Central memory CD4-positive, alpha-beta T cell (primary cell): ENCODE measurements at places on chromosomes 12 and 14.

DNA sequence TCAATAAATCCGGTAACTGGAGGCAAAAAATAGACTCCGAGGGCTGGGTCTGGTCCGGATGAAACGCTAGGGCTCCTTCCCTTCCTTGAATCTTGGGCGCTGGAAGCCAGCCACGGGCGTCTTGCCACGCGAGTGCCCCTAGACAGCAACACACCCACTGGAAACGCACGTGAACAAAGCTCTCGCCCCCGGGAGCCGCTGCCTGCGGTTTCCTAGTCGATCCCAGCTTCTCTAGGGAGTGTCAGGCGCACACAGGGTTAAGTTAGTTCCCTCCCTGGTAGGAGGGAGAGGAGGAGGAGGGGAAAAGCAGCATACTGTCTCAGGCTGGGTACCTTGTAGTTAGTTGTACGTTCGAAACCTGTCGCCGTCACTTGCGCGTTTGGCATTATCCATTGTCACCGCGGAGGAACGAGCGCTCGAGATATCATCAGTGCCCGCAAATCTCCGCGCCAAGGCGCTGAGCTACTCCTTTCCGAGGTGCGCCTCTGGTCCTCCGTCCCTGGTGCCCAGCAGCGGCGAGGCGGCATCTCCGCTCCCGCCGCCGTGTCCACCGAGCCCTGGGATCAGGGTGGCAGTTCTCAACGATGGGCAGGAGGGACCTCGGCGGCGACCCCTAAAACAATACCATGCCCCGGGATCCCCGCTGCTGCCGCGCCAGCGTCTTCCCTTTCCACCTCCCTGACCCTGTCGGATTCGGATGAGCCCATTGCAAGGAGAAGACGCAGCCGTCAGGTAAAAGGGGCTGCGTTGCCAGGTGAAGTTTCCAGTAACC lies at the start of gene FLRT2:
Gene FLRT2, plus strand, starts transcription at position 342 of the 772 bp plus-strand sequence. CDS start 91,371 bp downstream, outside the sequence.
- no peak for DNase-seq

DNA sequence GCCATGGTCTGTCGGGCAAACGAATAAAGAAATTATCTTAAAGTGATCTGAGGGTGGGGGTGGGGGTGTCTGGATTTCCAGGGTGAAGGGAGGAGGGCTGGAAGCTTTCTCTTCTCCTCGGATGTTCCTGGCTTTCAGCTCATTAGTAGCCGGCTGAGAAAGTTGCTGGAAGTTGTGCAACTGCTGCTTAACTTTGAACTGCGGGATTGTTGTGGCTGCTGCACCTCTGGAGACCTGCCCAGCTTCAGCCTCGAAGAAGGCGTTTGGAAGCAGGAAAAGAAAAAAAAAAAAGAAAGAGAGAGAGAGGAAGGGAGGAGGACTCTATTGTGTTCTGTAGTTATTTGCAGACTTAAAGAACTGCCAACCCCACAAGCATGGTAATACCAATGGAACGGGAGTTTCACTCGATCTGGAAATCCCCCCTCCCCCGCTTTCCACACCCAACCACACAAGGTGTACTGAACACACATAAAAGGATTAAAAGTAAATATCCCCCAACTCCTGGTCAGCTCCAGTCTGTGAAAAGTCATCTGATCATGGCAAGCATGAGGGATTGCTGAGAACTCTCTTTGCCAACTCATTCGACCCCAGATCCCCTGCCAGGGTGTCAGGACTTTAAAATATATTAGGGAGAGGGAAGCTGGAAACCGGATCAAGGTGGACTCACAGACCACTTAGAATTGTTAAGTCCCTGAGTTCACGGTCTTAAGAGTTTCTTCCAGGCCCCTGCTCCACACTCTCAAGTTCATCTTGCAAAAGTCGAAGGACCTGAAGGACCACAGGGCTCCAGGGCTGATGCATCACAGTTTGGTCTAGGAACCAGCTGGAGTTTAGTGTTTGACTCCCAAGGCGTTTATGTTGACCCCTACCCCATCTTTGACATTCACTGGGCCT lies at the start of gene RASSF9:
Gene RASSF9, minus strand, starts transcription at position 213 of the 894 bp plus-strand sequence. Its CDS starts 208 bp downstream, at position 5.
- no peak for DNase-seq

GRCh38 chr12:14664434-14665023 lies 31.9 kb downstream of the GUCY2C start:
- DNase-seq, result peak; percentile 46

DNA sequence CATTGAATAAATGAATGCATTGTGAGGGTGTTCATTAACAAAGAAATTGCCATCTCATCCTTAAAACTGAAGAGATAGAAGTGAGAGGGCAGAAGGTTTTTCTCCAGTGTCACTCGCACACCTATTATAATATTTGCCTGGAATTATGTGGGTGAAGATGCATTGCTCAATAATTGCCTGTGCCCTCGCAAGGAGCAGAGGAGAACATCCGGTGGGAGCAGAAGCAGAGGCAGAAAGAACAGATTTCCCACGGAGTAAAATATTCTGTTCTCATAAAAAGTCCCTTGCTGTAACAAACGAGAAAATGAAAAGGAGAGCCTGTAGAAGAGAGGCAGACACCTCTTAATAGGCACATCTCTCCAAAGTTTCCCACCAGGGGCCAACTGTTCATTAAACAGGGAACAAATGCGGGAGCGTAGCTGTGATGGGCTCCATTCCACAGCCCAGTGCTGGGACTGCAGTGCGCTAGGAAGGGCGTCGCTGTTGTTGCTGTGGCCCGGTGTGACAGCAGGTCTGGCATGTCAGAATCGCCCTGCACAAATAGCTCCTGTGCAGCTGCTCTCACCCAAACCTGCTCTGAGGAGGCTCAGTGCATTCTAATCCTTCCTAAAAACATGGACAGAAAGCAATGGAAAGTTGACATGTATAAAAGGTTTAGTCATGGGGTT lies 359.8 kb downstream of the APAF1 start:
- DNase-seq, result no peak

- no peak for DNase-seq
Measured at GRCh38 chr12:108090107-108090899, 38.8 kb upstream of the WSCD2 start.

GRCh38 chr14:105292826-105293711 lies 7.7 kb downstream of the BRF1 start:
- DNase-seq, result no peak

GRCh38 chr14:59905188-59905587 lies 14.8 kb upstream of the LRRC9 start:
- DNase-seq, result no peak

DNA sequence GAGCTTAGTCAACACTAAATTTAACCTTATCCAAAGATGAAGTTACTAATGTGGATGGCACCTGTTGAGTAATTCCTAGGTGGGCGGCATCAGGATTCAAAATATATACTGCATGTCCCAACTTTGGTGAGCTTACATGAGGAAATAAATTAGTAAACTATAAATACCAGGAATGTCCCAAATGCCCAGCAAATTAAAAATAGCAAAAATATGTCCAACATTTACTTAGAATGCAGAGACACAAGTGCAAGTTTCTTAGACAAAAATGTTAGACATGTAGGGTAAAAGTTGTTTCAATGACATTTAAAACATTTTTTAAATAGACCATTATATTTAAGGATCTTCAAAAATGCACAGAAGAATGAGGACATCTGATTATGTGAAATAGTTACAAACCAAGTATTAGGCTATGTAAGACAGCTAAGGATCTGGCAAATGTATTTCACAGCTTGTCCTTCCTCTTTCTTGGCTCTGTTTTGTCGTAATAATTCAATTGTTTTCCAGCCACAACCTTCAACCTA lies 115.9 kb downstream of the NAV3 start:
- no peak for DNase-seq

- no peak for DNase-seq
Measured at GRCh38 chr12:102351322-102351721, 129.0 kb downstream of the IGF1 start.

GRCh38 chr14:99240627-99241324 lies 31.2 kb downstream of the BCL11B start:
- no peak for DNase-seq

- DNase-seq, result no peak
Measured at GRCh38 chr12:82187011-82187410, 171.2 kb downstream of the CCDC59 start.

DNA sequence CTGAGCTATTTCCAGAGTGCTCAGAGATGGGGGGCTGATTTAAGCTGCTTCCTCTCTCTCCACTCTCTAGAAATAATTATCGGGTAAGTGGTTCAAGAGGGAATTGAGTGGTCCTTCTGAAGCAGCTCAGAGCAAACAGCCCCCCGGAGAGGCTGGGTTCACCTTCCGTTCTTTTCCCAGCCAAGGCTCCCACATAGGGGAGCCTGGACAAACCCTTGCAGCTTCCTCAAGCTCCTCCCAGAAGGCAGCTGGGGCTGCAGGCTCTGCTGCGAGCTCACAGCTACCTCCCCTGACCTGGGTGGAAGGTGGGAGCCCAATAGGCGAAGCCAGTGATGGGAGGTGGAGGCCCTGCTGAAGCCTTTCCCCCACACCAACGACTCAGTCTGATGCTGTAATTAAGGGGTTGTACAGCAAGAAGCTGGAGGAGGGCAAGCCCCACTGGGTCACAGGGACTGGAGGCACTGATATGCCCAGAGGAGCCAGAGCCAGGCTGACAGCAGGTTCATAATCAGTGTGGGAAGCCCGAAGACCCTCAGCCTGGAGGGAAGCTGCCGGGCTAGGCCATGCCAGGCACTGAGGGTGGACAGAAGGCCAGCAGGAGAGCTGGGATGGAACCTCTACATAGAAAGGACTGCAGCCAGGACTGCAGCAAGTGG lies 52.4 kb downstream of the ARL6IP4 start:
- no peak for DNase-seq

DNA sequence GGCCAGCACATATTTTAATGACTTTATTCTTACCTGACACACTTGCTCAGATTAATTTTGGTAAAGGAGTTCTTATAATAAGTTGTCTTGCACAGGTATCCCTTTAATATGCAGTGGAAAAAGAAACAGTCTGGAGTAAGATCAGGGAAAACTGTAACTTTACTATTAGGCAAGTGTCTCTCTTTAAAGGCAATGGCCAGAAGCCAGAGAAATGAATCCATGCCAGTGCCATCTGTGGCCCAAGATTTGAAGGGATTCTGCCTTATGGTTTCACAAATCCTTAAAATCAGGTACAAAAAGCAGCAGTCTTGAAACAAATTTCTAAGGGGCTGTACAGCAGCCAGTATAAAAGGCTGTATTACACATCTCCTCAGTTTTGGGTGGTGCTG lies 22.4 kb downstream of the NFYB start:
- DNase-seq, result no peak

DNA sequence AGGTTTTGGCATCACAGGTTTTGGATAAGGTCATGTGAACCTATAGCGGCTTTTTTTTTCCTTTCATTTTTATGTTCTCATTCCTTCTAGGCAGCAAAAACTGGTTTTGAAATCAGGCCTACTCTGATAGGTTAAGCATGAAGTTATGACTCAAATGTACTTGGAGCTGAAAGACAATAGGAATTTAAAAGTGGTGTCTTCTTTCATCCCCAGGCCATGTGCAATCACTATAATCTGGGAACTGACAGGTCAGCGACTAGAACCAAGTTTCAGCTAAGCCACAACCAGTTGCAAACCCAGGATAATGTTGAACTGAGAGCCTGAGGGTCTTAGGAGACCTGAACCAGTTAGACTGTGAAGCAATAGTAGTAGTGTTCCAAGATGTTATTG lies 74.3 kb downstream of the ANO6 start:
- no peak for DNase-seq

GRCh38 chr14:98731701-98732100 lies 540.3 kb downstream of the BCL11B start:
- DNase-seq, result no peak

DNA sequence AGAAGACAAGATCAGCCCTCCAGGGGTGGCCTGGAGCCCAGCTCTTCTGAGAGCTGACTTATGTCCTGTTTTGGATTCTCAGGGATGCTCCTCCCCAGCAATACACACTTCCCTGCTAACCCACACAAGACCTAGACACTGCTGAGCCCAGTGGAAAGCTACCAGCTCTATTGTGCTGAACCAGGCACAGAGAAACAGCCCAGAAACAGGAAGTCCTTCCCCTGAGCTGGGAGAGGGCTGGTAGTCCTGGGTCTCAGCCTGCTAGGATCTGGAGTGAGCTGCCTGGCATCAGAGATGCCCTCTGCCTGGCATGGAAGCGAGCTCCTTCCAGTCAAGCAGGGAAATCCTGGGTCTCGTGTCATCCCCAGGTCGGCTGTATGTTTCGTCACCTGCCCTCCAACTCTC lies 1.2 kb upstream of the LAG3 start:
- no peak for DNase-seq

- no peak for DNase-seq
Measured at GRCh38 chr14:104856869-104857860, 7.9 kb upstream of the CEP170B start.

DNA sequence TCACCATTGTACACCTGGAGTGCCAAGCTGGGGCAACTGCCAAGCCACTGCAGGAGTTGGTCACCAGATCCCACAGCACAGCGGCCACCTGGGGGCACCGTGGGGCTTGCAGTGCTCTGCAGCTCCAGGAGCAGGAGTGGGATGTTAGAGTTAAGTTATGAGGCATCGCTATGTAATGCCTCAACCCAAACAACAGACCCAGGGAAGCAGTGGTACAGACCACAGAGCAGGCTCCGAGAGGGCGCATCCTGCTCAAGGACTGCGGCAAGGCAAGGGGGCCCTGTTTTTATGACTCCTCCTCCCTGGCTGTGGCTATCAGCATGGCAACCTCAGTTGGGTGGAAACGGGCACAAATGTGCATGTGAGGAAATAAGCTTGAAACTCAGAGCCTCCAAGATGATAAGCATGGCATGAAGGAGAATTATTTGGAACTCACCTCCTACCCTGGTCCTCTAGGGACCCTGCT lies 63.1 kb downstream of the ARL6IP4 start:
- peak; percentile 54 for DNase-seq

DNA sequence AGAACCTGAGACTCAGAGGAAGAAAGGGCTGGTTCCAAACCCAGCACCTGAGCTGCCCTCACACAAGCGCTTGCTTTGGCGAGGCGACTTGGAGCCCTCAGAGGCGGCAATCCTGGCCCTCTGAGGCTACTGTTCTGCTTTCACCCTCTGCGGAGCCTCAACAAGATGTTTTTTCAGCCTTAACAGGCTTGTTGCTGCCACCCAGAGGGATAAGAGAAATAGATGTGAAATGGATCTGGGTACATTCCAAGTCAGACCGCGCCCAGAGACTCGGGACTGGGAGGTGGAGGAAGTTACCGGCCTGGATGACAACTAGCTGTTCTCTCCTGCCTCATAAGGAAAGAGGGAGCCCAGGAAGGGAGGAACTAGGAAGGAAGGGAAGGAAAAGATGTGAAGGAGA lies 89.6 kb downstream of the TTC7B start:
- no peak for DNase-seq

DNA sequence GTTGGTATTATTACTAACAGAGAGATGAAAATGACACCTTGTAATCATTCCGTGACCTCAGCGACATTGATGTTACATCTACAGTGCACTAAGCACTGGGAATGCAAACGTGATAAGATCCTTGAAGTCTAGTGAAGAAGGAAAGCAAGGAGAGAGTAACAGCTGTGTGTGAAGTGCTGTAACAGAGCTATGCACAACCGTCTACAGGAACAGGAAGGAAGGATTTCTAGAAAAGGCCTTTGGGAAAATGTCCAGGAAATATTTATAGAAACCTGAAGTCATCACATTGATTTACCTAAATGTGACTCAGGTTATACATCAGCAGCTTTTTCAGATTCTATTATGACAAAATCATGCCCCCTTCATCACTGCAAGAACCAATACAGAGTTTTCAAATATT lies 304.2 kb upstream of the AMIGO2 start:
- no peak for DNase-seq
